Right hindlimb (tissue), 1 donor: ENCODE measurements at places on chromosomes 2 and 18.

DNA sequence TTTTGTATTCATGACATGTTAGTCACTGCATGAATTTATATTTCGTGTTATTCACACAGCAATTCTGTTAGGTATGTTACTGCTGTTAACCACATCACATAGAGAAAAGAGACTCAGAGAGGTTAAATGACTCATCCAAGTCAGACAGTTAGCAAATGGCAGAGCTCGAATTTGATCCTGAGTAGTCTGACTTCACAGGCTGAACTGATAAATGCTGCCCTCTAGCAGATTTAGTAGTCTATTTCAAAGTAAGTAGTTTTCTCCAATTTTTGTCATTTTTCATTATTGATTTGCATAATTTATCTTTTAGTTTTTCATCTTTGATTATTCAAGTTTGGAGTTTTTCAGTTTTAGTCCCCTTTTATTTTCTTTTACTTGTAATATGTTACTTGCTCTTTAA lies 58.3 kb downstream of the WDR7 start:
- DNase-seq, result no peak

DNA sequence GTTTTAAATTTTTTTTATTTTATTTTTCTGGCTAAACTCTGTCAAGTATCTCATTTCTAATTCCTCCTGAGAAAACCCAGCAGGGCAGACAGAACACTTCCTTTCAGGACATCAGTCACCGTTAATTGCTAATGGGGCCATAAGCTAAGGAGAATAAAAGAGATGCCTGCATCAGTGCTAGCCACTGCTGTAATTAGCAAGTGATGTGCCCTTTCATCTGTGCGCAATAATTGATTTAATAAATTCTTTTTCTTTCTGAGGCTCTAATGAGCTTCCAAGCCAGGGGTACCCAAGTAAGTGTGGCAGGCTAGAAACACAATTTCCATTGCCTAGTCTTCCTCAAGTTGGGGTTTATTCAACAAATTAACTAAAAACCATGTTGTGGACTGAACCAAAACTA lies 65.5 kb downstream of the SLC9A4 start:
- no peak for DNase-seq

GRCh38 chr2:69625078-69625795 lies 18.3 kb downstream of the AAK1 start:
- no peak for DNase-seq

- DNase-seq, result no peak
Measured at GRCh38 chr2:39504790-39505335, 67.8 kb upstream of the MAP4K3 start.

GRCh38 chr2:186573531-186573930 lies 16.3 kb upstream of the ITGAV start:
- no peak for DNase-seq

- DNase-seq, result no peak
Measured at GRCh38 chr2:497770-498492, 179.3 kb downstream of the TMEM18 start.

DNA sequence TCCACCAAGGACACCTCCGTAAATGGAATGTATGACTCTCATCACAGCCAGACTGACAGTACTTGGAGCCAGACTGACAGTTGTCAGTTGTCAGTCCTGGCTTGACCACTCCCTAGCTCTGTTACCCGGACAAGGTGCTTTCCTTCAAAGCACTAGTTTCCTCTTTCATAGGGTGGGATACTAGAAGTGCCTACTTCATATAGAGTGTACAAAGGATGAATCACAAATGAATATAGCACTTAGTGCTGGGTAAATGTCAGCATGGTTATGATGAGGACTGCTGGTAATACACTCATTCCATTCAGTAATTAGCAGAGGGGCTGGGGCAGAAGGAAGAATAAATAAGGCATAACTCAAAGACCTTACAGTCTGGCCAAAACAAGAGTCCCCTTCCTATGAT lies 91.4 kb downstream of the ARL4C start:
- no peak for DNase-seq

DNA sequence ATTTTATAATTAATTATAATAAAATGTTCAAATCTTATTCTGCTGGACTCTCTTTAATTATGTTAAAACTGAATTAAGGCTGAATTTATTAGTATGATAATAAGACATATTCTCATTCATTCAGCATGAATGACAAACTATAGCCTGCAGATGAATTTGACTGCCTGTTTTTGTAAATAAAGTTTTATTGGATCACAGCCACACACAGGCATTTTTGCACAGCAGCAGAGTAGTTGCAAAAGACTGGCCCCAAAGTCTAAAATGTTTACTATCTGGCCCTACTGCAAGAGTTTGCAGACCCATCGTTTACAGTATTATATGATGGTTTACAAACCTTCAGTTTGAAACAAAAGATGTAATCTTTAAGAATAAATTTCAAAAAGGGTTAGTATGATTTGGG lies 58.6 kb downstream of the RMDN2 start:
- no peak for DNase-seq

DNA sequence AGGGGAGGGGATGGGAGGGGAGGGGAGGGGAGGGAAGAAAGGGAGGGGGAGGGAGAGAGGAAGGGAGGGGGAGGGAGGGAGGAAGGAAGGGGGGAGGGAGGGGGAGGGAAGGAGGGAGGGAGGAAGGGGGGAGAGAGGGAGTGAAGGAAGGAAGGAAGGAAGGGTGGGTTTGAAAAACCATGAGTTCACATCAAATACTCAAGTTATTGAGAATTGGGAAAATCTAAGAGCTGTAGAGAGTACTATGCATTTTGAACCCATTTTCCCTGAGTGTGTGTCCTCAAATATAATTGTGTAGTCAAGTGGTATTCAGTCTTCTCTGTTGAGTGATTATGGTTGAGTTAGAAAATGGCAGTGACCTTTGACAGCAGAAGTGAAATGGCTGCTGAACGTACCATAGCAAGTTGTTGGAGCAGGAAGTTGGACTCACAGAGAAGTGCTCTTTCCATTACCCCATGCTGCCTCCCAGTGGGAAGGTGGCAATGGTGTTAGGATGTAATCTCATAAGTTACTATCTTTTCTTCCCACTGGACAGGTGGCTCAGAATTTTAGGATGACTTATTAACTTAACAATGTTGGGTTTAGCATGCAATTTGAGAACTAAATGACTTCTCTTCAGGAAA lies 214.6 kb downstream of the SETBP1 start:
- DNase-seq, result no peak

DNA sequence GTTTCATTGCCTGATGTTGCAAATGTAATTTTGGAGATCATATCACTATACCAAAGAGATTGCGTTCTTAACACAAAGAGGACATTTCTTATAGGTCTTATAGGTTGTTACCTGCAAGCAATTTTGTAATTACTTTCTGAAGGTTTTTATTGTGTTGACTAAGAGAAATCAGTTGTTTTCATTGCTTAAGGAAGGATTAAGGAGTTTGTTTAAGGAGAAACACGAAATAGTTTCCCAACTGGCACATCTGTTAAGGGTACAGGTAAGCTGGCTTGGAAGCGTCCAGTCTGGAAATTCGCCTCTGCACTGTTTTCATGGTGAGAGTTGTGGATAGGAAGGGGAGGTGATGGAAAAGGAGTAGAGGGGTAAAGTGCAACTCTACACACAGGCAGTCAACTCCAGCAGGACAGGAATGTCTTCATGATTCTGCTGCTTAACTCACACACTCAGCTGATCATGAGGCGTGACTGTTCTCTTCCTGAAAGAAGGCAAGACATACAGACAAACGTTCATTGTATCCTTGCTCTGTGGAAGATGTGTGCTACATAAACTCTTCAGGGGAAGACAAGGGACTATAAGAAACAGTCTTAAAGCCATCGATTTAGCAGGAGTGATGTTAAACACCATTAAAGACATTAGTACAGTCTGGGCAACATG lies 61.4 kb upstream of the ACSL3 start:
- DNase-seq, result no peak

- peak; percentile 24 for DNase-seq
Measured at GRCh38 chr18:27685807-27686412, 491.0 kb downstream of the CDH2 start.

GRCh38 chr2:48148841-48149430 lies 242.6 kb upstream of the FBXO11 start:
- no peak for DNase-seq

- no peak for DNase-seq
Measured at GRCh38 chr18:2706903-2707302, 51.4 kb downstream of the SMCHD1 start.

DNA sequence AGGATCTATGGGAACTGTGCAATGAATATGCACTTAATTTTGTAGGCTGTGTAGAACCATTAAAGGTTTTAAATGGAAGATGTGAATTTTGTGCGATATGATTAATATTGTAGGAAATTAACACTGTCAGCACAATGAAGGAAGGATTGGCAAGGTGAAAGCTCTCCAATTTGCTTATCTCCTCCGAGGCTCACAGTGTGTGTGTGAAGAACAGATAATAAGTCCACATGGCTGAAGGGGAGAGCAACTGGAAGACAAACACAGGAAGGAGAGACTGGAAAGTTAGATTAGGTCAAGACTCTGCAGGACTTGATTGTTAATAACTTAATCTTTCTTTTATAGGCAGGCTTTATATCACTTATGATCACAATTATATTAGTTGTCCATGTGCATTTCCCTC lies 269.7 kb upstream of the VRK2 start:
- DNase-seq, result no peak

DNA sequence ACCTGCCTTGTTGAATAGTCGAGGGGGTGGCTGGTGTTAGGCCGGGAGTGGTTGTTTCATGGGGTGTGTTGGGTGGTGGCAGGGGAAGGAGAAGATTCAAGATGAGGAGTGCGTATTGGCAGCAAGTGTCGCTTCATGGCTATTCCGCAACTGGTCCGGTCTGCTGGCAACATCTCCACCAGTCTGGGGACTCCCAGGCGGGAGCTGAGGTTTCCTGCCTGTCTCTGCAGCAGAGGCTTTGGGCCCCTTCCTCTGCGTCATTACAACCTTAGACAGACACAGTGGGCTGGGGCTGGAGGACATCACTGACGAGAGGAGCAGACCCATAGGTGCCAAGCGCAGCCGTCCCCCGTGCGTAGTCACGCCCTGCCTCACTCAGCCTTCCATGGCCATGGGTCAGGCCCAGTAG lies 64.0 kb upstream of the MCFD2 start:
- DNase-seq, result no peak

DNA sequence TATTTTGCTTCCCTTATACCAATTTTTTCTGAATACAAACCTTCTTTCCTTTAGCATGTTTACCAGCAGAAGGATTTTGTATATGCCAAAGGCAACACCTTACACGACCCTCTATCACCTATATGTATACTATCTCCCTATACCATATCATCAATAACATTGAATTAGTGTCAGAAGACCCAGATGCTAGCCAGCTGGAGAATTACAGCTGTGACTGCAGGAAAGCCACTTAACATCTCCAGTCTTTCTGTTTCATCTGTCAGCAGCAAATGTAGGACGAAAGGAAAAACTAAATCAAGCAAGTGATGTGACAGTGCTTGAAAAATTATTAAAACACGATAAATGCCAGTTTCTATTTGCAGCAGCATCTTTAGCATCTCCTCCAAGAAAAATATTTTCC lies 193.7 kb downstream of the STK39 start:
- no peak for DNase-seq

- no peak for DNase-seq
Measured at GRCh38 chr2:224518806-224519580, 66.2 kb downstream of the CUL3 start.

GRCh38 chr2:177482195-177482594 lies 89.6 kb downstream of the AGPS start:
- DNase-seq, result no peak

DNA sequence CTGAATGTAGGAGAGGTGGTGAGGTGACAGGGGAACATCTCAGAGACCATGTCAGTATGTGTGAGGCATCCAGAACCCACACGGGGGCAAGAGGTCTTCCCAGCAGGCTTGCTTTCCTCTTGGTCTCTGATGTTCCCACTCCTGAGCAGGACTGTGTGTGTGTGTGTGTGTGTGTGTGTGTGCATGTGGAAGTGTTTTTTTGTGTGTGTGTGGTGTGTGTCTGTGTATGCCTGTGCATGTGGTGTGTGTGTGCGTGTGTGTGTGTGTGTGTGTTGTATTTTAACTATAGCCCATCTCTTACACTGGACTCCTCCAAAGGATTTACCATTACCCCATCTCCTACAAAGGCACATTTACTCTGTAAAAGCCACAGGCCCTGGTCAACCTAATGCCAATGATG lies 40.4 kb downstream of the SLC4A5 start:
- no peak for DNase-seq

DNA sequence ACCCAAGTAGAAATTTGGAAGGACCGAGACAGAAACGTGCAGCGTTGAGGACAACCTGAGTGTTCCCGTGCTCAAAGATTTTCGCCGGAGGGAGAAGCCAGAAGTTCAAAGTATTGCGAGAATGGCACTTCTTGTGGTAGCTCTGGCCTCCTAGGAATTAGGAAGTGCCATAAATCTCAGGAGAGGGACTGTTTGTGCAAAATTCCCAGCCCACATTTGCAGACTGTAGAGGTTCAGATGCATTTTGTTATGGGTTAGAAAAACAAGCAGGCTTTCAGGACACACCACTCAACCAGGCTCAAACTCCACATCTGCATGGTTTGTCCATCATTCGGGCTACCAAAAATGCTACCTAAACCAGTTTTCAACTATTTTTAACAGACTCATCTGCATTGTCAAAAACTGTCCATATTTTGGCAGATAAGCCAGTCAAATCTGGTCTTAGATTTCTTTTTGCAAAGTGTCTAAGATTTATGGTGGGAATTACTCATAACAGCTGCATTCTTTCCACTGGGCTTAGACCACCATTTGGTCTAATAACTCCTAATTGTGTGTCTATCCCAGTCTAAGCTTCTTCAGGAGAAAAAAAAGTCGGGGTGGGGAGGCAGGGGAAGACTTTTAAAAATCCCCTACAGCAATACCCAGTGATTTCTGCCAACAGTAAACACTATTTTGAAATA lies 422.9 kb downstream of the ARHGAP15 start:
- peak; percentile 31 for DNase-seq

DNA sequence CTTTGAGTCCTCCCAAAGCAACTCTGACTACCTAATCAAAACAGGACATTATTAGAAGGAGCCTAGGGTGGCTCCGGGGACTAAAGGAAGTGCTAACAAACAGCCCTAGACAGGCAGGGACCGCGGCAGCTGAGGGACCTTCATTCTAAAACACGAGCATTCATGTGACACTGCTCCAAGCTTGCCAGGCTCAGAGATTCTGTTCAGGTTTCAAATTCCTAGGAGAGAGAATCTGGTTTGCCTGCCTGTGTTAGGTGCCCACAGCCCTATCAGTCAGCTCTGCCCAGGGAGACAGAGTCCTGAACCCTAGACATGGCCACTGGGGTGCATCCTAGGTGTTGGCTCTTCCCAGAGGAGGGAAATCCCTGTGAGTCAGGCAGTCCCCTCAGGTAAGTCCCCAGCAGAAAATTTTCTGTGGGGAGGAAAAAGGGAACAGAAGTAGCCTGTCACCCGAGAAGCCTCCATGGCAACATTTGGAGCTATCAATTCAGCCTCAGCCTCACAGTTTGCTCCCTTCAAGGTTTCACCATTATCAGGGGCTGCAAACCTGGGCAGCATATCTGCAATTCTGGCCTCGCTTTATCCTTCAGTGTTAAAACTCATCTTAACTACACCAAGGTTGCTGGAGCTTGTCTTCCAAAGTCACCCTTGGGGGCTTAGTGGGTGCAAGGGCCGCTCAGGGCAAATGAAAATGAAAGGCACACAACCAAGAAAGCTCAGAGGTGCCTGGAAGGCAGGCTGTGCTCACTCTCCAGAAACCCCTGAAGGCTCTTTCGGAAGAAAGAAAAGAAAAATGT lies 28.6 kb downstream of the PCBP1 start:
- DNase-seq, result no peak

GRCh38 chr2:141933226-141933625 lies 197.6 kb downstream of the LRP1B start:
- no peak for DNase-seq
